Mammary epithelial cell (primary cell): ENCODE measurements at places on chromosomes 5 and 9. TPM values are rescaled to one million over a fixed set of nuclear protein-coding genes. Genes with fewer than 3 reads are reported as not detected.

MYOT gene
- total RNA-seq, result 0.12 TPM in 1 of 2 replicates, not detected in the other

PTPN3 gene
- 14.6 and 23.0 TPM in 2 replicates for total RNA-seq

RASGRF2 gene
- total RNA-seq, result 0.19 TPM in 1 of 2 replicates, not detected in the other

GRAMD2B gene
- 113 TPM for total RNA-seq

RACK1 gene
- 4,986 TPM for total RNA-seq

UBQLN1 gene
- total RNA-seq, result 126 TPM

TMEFF1 gene
- total RNA-seq, result 0.26 and 0.35 TPM in 2 replicates

SLC6A19 gene
- not detected for total RNA-seq

PTGS1 gene
- 14.8 and 16.4 TPM in 2 replicates for total RNA-seq

IL5 gene
- not detected in 2 replicates for total RNA-seq

LMX1B gene
- total RNA-seq, result 14.0 and 19.2 TPM in 2 replicates

CTXN3 gene
- total RNA-seq, result not detected

STPG3 gene
- total RNA-seq, result not detected in 2 replicates

SERINC5 gene
- 35.5 TPM for total RNA-seq

PCDHGB6 gene
- 1.2 and 1.3 TPM in 2 replicates for total RNA-seq

TAF11L2 gene
- not detected in 2 replicates for total RNA-seq

LCN2 gene
- 20.0 and 62.1 TPM in 2 replicates for total RNA-seq

LEAP2 gene
- 0.17 TPM for total RNA-seq

SLC25A2 gene
- total RNA-seq, result 0.17 TPM

GDA gene
- total RNA-seq, result not detected

OLFML2A gene
- total RNA-seq, result 4.2 and 4.9 TPM in 2 replicates

PHF24 gene
- total RNA-seq, result 0.24 and 0.67 TPM in 2 replicates

GLRA1 gene
- total RNA-seq, result not detected in 2 replicates
